ENCODE measurements at places on chromosomes 2 and 18. TPM values are rescaled to one million over a fixed set of nuclear protein-coding genes. Genes with fewer than 3 reads are reported as not detected.

GRCh38 chr18:76378526-76379215, 116.4 kb downstream of the ZNF516 start:
- peak; percentile 64 for DNase-seq

DNA sequence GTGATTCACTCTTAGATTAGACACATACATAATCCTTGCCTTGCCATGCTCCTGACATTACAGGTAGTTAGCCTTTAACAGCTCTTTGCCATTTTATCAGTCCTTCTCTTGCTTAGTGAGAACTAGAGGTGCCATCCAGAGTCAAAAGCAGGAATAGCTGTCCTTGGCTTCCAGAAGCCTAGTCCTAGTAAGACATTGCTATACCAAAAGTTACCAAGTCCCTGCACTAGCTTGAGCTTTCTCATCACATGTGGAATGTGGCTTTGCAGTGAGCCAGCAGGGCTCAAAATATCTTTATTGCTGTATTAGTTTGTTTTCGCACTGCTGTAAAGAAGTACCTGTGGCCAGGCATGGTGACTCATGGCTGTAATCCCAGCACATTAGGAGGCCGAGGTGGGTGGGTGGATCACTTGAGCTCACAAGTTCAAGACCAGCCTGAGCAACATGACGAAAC, 104.7 kb upstream of the NOSTRIN start:
- no peak for DNase-seq

GRCh38 chr18:63107171-63107845, 212.3 kb downstream of the BCL2 start:
- DNase-seq = no peak

DNA sequence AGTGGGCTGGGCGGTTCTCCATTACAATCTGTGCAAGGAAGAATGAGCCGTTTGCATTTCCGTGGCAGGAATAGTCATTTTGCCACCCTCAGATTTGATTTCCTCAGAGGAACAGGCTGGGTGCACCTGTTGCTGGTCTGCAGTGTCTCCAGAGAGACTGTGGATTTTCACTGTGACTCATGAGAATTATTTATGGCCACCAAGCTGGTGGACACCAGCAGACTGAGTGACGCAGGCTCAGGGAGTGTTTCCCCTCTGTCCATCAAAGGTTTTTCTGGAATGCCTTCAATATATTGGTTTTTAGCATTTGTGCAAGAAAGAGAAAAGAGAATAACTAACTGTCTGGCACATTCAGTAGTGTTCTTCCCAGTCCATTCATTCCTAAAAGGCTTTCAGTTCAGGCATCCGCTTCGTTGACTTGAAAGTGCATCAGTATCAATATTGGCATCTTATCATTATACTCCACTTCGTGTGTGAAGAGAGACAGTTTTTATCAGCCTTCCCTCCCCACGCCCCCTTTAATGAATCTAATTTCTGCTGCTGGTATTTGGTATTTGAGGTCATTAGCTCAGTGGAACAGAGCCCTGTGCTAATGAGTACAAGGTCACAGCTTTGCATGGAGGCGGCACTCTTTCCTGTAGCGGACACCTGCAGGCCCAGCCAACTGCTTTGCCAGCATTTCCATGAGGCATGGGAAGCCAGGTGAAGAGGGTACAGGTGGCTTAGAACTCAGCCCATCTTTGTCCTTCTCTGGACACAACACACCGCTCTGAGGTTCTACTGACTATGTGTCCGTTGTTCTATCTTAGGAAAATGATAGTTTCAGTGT, 39.9 kb downstream of the PRKCE start:
- no peak for DNase-seq

GRCh38 chr2:191500884-191501560, 176.9 kb upstream of the NABP1 start:
- DNase-seq = no peak

- DNase-seq = peak; percentile 75
These were observed 1.6 kb downstream of the SPRED2 start for GRCh38 chr2:65430603-65431420.

DNA sequence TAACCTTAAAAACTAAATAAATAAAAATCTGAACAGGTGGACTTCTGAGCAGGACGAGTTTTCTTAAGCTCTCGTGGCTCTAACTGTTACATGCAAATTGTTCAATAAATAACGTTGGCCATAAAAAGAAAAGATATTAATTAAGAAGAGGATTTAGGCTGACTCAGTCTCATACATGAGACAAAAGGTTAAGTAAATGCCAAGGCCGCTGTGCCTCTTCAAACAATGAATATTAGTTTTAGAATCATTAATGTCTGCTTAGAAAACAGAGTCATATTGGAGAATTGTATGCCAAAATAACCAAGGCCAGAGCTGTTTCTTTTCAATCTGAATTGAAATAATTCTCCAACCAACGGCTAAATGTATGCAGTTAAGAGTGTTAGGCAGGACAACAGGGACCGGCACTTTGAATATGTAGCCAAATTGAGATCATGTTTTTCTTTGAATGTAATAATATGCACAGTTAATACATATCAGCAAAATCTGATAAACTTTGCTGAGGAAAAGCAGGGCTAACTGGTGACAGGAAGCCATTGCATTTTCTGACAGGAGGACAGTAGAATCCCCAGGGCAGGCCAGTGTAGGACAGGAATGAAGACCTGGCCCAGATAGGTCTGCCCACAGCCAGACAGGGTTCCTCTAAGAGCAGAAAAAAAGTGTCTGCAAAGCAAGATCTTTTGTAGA, 1041.4 kb upstream of the FANCL start:
- DNase-seq = no peak

DNA sequence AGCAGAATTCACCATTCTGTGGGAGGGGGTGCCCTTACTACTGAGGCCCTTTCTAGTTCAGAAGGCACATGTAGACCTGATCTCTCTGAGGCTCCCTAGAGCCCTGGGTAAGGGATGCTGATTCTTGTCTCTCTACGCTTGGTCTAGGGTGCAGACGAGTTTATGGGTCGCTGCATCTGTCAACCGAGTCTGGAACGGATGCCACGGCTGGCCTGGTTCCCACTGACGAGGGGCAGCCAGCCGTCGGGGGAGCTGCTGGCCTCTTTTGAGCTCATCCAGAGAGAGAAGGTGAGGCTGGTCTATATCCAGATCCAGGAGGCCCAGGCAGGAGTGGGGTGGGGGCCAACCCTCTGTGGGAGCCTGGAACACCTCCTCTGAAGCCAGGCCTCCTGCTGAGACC, 147.2 kb downstream of the DYSF start:
- no peak for DNase-seq

DNA sequence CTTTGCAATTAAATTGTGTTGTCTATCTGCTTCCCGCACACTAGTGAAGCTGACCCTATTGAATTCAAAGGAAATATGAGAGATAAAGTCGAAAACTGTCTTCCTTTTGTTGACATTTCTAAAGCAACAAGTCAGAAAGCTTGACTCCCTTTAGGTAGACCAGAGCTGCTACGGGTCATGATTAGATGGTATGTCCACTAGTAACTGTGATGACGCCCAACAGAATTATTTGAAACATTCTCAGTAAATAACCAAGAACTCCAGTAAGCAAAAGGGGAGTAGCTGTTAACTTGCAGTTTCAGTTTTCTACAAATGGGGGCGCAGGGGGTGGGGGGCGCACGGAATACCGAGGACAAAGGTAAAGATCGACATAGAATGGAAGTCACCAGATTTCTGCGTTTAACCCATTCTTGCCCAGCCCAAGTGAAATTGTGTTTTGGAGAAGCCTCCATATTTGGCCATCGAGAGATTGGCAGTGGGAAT, 56.4 kb downstream of the CRIM1 start:
- DNase-seq = no peak

DNA sequence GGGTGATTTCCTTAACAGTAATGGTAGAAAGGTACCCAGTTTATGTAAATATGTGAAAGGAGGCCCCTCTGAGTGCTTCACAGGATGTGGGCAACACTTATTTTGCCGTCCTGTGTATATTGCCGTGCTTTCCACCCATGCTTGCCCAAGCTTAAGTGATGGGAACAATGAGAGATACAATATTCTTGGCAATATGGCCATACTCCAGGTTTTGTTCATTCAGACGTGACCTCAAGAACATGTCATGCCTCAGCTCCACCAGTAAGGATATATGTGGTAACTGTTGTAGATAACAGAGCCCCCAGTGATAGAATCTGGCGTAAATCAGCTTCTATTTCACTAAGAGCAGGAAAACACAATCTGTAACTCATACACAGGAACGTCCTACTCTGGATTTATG, 318.7 kb downstream of the PTPRM start:
- DNase-seq = no peak

GRCh38 chr18:7593218-7593819, 26.2 kb downstream of the PTPRM start:
- DNase-seq = no peak

DNA sequence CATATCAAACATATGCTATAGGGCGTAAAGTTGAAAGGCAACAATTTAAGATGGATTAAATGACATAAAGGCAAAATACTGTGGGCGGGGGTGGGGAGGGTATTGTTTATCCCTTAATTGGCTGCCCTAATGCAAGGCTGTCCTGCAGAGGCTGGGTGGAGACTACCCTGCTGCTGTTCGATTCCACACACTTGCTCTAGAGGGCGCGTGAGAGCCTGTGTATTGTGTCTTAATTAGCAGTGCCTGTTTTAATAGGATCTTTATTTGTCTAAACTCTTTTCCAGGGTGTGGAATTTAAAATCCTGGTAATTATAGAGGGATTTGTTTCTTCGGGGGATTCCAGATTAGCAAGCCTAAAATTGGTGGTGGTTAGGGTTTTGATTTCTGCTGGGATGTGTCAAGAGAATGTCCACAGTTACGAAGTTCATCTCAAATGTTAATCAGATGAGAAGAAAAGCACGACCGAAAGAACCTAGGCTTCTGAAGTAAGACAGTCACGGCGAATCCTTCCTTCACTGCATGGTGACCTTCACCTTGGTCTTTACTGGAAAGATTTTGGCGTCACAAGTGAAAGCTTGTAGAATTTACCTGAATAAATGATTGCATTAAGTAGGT, 103.5 kb upstream of the MAP3K20 start:
- DNase-seq = no peak

- DNase-seq = no peak
These were observed 5.0 kb upstream of the MYL12B start for GRCh38 chr18:3256693-3257626.

- DNase-seq = no peak
These were observed 468 bp downstream of the PIKFYVE start for GRCh38 chr2:208266553-208266893.

DNA sequence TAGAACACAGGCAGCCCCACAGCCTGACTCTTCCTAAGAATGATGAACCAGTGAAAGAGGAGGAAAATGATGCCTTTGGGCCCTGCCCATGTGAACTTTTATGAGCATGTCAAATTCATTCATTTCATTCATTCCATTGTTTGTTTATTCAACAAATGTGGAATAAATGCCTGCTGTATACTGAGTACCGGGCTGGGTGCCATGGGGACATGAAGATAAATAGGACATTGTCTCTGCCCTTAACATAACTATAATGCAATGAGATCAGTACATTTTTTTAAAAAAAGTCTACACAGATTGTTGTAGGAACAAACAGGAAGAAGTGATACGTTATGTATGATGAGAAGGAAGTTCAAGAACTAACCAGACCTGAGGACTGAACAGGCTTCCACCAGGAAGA, 14.7 kb downstream of the MREG start:
- no peak for DNase-seq

DNA sequence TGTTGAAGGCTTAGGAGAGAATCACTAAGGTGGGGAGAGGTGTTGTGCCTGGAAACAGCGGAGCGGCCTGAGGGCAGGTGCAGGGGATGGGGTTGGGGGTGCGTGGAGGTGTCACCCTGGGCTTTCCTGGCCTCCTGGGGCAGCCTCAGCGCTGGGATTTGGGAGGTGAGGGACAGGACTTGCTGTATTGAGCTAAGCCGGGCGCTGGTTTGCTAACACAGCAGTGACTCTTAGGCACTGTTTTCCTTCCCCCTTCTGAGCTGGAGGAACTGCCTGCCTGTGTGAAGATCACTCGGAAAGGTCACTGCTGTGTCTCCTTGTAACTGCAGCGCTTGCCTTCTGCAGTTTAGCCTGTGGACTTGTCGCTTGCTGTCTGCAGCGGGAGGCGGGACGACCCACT, 21.2 kb downstream of the PRELID3A start:
- no peak for DNase-seq

GRCh38 chr18:57627488-57627887, 5.9 kb upstream of the NARS1 start:
- DNase-seq = no peak

DNA sequence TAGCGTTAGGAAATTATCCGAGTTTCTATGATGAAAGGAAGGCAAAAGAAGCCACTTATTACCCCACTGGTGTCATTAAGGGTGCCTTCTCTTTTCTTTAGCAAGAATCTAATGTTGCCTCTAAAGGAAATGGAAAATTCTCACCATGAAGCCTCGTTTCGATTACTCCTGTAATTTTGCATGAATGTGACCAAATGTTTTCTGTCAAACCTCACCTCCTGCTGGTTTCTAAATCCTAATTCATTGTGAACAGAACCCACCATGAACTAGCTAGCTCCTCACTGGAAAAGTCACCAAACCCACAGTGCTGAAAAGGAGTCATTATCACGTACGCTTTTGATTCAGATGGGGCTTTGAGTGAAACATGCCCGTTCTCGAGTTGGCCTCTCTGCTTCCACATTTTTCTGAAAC, 119.9 kb downstream of the COPS8 start:
- no peak for DNase-seq

DNA sequence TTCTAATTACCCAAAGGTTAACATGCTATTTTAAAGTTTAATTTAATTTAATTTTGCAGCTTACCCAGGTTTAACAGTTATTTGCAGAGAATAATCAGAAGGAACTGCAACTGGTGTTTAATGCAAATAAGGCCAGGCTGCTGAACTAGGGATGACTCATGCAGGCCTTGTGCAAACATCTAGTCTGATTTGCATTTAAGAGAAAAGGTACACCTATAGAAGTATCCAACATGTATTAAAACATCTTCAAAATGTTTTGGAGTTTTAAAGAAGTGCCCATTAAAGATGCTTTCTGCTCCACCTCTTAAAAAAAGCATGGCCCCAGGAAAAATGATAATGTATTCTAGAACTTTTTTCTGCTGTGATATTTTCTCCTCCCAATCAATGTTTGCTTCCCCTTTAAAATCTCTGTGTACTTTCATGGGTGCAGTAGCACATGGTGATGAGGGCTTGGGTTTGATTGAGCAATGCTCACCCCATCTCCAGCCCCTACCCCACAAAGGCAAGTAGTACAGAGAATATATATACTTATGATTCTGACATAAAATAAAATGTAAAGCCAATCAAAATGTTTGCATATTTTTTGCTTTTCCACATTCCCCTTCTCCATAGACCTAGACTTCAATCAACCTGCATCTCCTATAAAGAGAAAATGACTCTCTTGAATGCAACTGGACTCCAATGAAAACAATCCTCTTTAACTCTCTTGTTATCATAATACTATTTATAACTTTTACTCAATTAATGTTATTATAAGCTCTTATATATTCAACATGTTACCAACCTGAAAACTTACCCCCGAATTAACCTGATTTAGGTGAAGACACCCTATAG, 54.1 kb downstream of the ATP8B1 start:
- no peak for DNase-seq

The SCLY gene
- total RNA-seq = 21.4 TPM

The DSEL gene
- 6.9 TPM for total RNA-seq

The DNPEP gene
- 54.1 TPM for total RNA-seq

The DSG3 gene
- 1.1 TPM for total RNA-seq

The CHRND gene
- 0.60 TPM for total RNA-seq

The DSG4 gene
- 0.17 TPM for total RNA-seq

The LYG2 gene
- not detected for total RNA-seq

The TEKT4 gene
- total RNA-seq = 0.34 TPM

The SOWAHC gene
- total RNA-seq = 15.5 TPM
